Activated CD4-positive, alpha-beta memory T cell treated with anti-CD3 and anti-CD28 coated beads, Interleukin-2, amount 10 ng/mL, durations not matched to agents 7 days and 5 days (primary cell): ENCODE measurements at places on chromosomes 2 and 18. TPM values are rescaled to one million over a fixed set of nuclear protein-coding genes. Genes with fewer than 3 reads are reported as not detected.

Gene COL3A1
- total RNA-seq, result not detected

DNA sequence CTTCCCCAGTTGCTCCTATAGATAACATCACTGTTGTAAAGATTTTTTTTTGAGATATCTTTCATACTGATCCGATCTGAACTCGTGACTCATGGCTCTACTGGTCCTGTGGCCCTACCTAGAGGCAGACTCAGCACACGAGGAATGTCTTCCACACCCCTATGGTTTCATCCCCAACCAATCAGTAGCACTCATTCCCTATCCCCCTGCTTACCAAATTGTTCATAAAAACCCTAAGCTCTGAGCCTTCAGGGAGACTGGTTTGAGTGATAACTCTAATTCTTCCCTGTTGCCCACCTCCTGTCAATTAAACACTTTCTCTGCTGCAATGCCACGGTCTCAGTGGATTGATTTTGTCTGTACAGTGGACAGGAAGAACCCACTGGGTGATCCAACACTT lies 4.2 kb upstream of the SAP130 start:
- no peak for DNase-seq

DNA sequence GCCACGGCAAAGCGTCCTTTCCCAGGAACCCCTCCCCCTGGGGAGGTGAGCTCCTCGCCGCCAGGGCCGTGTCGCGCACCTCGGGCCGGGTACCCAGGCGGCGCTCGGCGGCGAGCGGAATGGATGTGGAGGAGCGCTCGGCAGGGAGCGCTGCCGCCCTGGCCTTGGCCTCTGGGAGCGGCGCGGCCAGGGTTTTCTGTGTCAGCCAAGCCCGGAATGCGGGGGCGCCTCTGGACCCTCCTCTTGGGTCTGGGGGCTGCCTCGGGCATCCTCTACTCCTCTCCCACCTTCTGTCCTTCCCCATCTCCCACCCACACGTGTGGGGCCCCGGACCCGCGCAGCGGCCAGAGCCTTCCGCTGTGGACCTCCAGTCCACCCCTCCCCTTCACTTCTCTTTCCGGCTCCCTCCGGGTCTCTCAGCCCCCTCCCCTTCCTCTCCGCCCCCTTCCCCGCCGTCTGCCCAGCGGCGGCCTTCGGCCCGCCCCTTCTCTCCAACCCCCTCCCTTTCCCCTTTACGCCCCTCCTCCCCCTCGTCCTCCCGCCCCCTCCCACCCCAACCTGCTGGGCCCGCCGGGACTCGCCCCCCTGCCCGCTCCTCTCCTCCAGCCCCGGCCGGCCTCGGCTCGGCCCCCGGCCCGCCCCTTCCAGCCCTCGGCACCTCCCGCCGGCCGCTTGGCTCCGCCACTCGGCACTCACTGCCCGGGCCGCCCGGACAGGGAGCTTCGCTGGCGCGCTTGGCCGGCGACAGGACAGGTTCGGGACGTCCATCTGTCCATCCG lies at the start of gene MERTK:
MERTK (plus strand) TSS at position 684 of the 779 bp plus-strand sequence. CDS start 129 bp downstream, outside the sequence.
- DNase-seq, result peak; percentile 54

DNA sequence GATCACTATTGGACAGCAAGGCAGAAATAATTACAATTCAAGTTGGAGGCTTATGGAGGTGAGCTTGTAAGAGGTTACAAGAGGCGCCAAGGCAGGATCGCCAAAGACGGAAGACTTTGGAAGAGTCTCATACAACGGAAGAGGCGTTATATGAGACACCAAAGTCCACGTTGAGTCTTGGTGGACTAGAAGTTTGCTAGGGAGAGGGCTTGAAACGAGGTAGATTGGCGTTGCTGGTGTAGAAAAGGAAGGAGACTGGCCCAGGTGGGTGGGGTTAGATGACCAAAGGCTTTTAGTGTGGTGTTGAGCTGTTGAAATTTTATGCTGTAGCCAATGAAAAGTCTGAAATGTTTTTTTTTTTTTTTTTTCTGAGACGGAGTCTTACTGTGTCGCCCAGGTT lies 1.4 kb downstream of the MSH2 start:
- DNase-seq, result no peak

Gene FOXD4L1
- 0.18 TPM for total RNA-seq

DNA sequence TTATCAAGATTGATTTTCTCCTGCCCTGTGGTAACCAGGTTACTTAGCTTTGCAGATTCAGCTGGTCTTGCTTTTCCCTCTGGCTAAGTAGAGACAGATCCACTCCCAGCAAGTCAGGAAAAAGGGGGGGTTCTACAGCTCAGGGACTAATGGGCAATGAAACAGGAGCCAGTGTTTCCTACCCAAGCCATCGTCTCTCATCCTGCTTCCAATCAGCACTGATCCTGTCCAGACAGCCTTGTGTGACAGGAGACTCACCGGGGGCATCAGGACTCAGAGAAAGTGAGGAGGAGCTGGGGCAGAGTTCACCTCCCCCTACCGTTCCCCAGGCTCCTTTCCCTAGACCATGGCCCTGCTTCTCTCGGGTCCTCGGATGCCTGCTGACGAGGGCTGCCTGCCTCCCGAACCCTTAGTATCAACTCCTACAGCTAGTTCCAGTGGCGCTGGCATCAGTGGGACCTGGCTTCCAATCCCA lies 307.6 kb downstream of the ALK start:
- DNase-seq, result no peak

DNA sequence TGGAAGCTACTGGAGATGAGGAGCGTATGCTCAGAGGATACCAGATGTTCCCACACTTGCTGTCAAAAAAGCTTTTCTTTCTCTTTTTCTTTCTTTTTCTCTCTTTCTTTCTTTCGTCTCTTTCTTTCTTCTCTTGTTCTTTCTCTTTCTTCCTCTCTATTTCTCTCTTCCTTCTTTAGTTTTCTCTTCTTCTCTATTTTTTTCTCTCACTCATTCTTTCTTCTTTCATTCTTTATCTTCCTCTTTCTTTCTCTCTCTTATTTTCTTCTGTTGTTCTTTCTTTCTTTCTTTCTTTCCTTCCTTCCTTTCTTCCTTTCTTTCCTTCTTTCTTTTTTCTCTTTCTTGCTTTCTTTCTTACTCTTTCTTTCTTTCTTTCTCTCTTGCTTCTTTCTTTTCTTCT lies 457.6 kb downstream of the CMPK2 start:
- DNase-seq, result no peak

- no peak for DNase-seq
These were observed 46.9 kb upstream of the LAMA1 start for GRCh38 chr18:7164323-7165004.

DNA sequence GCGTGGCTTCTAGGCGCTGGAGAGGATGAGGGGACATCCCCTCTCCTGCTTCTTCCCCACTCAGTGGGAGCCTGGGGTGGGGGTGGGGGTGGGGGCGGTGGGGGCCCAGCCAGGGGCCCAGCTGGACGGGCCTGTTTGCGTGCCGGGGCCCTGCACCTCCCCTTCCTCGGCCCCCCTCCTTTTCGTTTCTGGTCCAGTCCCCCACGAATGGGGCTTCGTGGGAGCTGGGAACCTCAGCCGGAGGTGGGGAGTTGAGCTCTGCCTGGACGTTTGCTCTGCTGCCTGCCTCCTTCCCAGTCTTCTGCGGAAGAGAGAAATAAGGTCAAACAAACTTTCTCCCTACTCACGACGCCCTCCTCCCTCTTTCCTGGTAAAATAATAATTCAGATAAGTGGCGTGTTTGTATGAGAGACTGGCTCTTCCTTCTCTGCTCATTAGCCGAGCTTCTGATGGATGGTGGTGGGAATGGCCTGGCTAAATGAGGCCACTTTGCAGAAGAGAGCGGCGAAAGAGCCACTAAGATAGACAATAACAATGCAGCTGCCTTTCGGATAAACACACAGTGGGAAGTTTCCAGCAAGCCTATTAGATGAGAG lies 782 bp downstream of the MTA3 start:
- DNase-seq, result peak; percentile 19

DNA sequence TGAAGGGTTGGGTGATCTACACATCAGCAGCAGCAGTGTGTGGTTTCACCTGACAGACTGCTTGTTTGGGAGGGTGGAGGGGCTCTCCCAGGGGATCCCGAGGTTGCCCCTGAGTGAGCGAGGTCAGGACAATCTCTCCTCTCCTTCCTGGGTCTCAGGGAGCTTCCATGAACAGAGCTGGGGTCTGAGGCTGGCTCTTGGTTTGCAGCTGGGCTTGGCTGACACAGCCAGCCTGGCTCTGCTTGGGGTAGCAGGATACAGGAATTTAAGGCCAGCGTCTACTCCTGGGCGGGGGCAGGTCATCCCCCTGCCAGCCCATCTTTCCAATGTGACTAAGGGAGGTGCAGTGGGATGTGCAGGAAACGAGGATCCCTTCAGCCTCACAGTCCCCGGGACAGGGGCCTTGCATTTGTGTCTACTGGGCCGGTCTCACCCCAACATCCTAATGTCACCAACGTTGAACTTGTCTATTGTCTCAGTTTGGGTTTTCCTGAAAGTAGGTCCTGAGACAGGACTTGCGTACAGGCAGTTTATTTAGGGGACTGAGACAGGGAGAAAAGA lies 262.6 kb upstream of the HDAC4 start:
- DNase-seq, result no peak

Gene HTR2B
- 0.10 TPM for total RNA-seq

DNA sequence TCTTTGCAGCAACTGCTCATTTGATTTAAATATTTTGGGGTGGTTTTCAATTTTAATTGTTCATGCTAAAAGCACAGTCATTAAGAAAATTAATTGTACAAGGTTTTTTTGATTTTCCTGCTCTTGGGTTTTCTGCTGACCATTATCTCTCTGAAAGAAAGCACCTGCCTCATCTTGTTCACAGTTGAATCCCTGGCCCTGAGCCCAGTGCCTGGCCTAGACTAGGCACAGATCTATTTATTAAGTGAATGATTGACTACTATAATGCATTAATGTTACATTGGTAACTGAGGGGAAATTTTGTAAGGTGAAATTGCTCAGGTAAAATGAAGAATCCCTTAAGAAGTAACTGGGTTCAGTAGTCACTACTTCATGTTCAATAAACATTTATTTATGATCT lies 22.0 kb downstream of the IL1RL2 start:
- DNase-seq, result no peak

Gene ACTG2
- total RNA-seq, result not detected

Gene GALNT14
- total RNA-seq, result not detected

- DNase-seq, result no peak
These were observed 686.1 kb downstream of the KCNJ3 start for GRCh38 chr2:155384555-155385123.

DNA sequence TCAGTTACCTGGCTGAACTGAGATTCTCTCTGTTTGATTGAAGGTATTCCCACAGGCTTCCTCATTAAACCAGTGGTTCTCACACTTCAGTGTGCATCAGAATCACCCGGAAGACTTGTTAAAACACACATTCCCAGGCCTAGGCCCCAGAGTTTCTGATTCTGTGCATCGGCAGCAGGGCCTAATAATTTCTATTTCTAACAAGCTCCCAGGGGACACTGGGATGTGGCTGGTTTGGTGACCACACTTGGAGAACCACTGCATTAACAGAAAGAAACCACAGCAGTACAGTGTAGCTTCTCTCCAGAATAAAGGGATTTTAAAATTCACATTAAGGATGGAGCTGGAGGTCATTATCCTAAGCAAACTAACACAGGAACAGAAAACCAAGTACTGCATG lies 6.5 kb downstream of the MRO start:
- DNase-seq, result no peak

Gene CASP8
- total RNA-seq, result 99.8 TPM

DNA sequence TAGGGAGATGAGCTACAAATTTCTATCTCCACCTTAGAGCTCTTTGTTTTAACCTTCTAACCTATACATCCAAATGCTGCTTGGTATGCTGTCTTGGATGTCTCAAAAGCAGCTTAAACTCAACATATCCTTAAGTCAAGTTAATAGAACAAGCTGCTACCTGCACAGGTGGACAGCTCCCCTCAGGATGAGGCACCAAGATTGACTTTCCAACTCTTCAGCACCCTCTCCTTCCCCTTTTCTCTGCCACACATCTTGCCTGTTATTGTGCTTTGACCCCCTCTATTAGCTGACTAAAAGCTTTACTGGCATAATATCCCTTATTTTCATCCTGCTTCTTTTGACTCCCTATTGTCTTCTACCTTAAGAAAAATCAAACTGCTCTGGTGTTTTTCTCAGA lies 448.1 kb upstream of the MEX3C start:
- no peak for DNase-seq

DNA sequence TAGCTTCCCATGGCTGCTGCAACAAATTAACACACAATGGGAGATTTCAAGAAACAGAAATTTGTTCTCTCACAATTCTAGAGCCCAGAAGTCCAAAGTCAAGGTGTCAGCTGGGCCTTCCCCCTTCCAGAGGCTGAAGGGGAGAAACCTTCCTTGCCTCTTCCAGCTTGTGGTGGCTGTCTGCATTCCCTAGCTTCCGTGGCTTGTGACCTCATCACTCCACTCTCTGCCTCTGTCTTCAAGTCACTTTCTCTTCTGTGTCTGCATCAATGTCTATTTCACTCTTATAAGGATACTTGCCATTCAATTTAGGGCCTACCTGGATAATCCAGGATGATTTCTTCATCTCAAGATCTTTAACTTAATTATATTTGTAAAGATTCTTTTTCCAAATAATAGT lies 16.8 kb upstream of the SRBD1 start:
- no peak for DNase-seq

GRCh38 chr2:166067229-166067628 lies 60.6 kb downstream of the SCN1A start:
- DNase-seq, result no peak

Gene PRSS56
- total RNA-seq, result not detected

Gene CXCR1
- 2.7 TPM for total RNA-seq

DNA sequence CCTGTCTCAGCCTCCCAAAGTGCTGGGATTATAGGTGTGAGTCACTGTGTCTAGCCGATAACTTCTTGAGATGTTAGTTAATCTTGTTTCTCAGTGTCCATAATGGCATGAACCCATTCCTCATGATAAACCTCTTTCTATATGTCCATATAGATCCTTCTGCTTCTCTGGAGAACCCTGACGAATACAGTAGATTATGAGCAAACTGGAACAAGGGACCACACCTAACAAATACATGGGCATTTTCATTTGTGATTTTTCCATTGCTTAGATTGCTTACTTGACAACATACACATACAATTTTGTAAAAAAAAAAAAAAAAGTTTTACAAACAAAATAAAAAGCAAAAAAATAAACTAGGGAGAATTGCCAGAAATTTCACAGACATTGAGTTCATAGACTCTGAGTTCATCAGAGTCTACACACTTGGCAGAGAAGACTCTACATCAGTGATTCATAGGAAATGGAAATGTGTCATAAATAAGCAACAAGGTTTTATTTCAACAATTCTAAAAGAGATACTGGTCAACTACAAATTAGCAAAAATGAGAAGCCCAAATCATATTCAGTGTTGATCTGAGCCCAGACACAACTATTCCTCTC lies 96.7 kb downstream of the GALR1 start:
- no peak for DNase-seq
